ENCODE measurements at places on chromosomes 13 and 19.
A peak's percentile ranks its signal among the peaks of the same experiment; 100 is the strongest.

DNA sequence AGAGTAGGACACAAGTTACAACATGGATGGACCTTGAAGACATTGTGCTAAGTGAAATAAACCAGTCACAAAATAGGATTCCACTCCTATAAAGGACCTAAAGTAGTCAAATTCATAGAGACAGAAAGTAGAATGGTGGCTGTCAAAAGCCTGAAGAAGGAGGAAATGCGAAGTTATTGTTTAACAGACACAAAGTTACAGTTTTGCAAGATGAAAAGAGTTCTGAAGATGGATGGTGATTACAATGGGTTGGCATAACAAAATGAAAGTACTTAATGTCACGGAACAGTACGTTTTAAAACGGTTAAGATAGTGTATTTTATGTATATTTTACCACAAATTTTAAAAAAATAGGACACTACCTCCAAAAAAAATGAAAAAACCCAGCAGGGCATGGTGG lies 34.8 kb downstream of the FOXO1 start:
- DNase-seq, result no peak

- no peak for DNase-seq
These were observed 4.8 kb downstream of the GYS1 start for GRCh38 chr19:48988286-48988685.

DNA sequence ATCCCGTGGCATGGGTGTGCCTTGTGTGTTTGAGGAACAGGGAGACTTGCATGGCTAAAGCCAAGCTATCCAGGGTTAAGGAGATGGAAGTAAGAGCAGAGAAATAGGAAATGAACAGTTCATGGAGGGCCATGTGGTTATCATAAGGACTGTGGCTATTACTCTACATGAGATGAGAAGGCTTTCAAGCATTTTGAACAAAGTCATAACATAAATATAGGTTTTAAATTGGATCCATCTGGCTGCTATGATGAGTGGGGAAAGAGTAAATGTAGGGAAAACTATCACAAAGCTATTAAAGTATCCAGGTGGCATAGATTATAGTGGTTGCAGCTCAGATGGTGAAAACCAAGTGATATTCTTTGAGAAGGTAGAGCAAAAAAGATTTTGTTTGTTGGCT lies 184.1 kb downstream of the PCDH17 start:
- DNase-seq, result no peak

GRCh38 chr13:80360453-80360800 lies 19.5 kb upstream of the SPRY2 start:
- no peak for DNase-seq

DNA sequence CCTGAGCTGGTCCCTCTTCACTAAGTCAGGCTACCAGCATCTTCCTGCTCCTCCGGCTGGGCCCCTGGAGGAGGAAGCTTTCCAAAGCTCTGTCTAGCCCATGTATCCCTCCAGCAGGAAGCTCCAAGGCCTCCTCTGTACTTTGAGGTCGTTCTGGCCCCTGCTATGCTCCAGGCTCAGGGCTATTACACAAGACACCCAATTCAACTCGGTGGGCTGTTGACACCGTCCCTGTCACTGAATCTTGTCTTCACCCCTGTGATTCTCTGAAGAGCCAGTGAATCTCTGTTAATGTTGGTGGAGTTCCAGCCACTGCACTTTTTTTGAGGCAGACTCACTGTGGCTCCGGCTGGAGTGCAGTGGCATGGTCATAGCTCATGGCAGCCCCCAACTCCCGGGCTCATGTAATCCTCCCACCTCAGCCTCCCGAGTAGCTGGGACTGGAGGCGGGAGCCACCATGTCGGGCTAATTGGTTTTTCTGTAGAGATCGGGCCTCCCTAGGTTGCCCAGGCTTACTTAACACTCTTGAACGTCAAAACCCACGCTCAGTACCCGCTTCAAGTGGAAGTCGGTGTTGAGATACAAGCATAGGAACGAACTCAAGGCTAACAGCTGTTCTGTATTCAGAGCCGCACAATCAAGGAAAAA lies 512 bp upstream of the REX1BD start:
- DNase-seq, result no peak

DNA sequence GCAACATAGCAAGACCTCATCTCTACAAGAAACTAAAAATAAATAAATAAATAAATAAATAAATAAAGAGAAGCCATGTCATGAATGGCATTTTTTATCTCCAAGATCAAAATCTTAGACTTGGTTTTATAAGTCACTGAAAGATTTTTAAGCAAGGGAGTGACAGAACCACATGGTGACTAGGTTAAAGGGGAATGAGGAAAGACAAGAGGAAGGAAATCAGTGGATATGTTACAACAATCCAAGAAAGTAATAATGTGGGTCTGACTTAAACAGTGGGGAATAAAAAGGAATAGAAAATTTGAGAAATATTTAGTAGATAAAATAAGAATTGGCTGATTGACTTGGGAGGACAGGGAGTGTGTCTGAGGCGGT lies 18.8 kb upstream of the MED4 start:
- DNase-seq, result no peak

DNA sequence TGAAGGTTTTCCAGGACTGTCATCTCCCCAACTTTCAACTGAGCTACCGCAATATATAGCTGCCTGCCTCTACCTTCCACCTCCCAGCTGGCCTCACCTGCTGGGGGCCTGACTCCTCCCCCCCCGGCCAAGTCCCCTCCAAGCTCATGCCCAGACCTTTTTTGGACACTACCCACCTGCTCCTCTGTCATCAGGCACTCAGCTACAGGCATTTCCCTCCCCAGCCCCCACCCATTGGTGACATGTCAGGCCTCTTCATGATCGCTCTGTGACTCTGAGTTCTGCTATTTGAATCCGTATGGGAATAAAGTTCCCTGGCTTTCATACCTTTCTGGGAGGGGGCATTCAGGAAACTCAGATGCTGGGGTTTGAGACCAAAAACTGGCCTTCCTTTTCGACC lies 1.8 kb downstream of the PRKACA start:
- no peak for DNase-seq

GRCh38 chr19:28409859-28410258 lies 803.1 kb downstream of the UQCRFS1 start:
- DNase-seq, result no peak

GRCh38 chr13:113654591-113655345 lies 3.2 kb downstream of the ATP4B start:
- DNase-seq, result no peak

GRCh38 chr13:54733639-54734038 lies 1705.0 kb downstream of the OLFM4 start:
- DNase-seq, result no peak

GRCh38 chr13:33918199-33918932 lies 100.4 kb downstream of the RFC3 start:
- no peak for DNase-seq

GRCh38 chr13:114058051-114058867 lies 74.2 kb downstream of the RASA3 start:
- no peak for DNase-seq

DNA sequence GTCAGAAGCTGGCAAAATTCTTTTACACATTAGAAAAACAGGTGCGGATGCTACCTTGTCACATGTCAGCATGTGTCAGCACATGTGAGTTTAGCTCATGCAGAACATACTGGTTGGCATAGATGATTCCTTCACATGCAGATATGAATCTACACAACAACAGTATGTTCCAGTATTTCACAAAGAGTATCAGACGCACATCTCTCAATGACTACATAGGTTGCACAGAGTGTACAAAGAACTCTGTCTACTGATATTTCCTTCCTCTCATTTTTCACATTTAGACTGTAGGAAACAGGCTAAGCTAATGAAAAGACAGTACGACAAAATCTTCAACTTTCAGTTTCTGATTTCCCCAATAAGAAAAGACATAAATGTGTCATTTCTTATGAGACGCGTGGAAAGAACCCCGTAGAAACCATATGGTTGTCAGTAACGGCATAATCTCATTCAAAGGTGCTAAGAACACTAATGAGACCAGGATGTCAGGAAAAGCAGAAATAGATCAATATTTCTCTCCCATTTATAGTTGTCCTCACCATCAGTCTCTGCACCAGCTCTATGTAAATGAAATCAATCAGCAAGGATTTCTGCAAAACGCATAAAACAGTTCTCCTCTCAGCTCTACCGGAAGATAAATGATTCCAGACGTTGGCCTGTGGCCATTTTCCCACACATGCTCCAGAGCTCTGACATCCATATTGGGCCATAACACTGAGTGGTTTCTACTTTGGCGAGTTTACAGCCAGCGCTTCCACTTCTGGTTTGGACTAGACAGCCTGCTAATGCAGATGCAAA lies 81.2 kb downstream of the STARD13 start:
- no peak for DNase-seq

GRCh38 chr19:17348700-17349099 lies 11.3 kb downstream of the GTPBP3 start:
- no peak for DNase-seq

DNA sequence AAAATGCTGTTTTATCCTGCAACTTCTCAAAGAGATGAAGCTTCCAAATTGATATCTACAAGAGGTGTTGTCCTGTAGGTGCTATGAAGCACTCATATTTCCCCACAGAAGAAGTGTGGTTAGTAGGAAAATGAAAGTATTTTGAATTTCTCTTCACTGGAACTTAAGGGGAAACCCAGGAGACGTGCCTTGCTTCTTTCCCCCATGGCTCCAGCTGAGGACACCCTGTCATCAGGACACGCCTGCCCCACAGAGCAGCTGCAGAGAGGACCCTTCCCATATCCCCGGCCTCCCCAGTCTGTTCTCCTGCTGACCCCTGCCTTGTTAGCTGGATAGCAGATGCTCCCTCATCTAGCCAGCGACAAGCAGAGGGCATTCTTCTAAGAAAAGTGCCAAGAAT lies 371.3 kb downstream of the COG6 start:
- no peak for DNase-seq

DNA sequence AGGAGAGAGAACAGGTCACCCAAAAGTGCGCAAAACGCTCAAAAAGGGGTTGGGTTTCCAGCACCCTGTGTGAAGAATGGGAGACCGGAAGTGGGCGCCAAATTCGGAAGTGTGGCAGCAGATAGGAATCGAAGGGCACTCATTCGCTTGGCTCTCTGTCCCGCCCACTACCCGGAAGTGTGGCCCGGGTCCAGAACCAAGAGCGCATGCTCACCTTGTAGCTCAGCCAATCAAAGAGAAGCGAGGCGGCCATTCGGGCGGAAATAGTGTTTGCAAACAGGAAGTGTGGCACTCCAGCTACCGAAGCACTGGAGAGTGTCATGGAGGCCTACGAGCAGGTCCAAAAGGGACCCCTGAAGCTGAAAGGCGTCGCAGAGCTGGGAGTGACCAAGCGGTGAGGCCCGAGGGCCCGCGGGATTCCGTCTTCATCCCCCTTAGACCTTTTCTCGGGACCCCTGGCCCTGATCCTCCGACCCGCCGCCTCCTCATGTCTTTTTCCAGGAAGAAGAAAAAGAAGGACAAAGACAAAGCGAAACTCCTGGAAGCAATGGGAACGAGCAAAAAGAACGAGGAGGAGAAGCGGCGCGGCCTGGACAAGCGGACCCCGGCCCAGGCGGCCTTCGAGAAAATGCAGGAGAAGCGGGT lies at the start of gene FAM32A:
TSS of gene FAM32A (plus strand) at position 288 of the 645 bp plus-strand sequence. CDS start at position 321, 33 bp downstream.
- peak; percentile 95 for DNase-seq

DNA sequence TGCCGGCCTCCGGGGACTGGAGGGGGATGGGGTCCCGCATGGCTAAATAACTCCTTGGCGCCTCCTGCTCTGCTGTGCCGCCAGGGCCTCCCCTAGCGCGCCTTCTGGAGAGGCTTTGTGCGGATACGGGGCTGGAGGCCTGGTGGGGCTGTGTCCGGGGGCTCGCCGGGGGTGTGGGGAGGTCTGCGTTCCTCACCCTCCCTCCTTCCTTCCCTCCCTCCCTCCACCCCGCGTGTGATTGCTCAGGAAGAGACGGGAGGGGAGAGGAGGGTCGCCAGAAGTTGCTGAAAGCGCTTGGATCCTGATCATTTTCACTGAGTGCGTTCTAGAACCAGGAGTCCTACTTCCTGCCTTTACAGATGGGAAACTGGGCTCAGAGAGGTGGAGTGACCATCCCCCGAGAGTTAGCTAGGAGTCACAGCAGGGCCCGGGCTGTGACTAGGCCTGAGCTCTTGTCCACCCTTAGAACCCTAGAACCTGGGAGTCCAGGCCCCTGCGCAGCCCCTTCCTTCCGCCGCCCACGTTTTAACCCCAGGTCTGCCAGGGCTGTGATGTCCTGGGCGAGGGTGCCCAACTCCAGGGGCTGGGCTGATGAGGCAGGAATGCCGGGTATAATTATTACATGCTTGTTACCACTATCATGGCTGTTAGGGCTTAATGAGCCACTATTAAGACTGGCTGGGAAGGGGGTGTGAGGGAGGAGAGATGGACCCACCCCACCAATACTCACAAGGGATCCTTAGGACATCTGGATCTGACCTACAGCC lies 782 bp upstream of the JUND start:
- DNase-seq, result no peak

GRCh38 chr19:21110183-21110582 lies 28.2 kb downstream of the ZNF714 start:
- no peak for DNase-seq

DNA sequence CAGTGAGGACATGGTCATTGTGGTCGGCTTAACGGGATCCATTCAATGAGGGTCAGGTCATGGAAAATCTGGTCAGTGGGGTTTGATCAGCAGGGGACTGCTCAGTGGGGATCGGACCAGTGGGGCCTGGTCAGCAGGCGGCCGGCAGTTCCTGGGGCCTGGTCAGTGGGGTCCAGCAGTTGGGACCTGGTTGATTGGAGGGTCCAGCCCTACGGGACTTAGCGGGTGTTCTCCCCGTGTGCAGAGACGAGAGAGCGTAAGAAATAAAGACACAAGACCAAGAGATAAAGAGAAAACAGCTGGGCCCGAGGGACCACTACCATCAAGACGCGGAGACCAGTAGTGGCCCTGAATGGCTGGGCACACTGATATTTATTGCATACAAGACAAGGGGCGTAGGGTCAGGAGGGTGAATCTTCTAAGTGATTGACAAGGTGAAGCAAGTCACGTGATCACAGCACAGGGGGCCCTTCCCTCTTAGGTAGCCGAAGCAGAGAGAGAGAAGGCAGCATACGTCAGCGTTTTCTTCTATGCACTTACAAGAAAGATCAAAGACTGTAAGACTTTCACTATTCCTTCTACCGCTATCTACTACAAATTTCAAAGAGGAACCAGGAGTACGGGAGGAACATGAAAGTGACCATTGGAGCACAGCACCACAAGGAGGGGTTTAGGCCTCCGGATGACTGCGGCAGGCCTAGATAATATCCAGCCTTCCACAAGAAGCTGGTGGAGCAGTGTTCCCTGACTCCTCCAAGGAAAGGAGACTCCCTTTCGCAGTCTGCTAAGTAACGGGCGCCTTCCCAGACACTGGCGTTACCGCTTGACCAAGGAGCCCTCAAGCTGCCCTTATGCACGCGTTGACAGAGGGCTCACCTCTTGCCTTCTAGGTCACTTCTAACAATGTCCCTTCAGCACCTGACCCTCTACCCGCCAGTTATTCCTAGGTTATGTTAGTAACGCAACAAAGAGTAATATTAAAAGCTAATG lies 62.1 kb upstream of the TPM4 start:
- DNase-seq, result no peak

- DNase-seq, result no peak
These were observed 607.6 kb downstream of the PCDH17 start for GRCh38 chr13:58238972-58239773.

DNA sequence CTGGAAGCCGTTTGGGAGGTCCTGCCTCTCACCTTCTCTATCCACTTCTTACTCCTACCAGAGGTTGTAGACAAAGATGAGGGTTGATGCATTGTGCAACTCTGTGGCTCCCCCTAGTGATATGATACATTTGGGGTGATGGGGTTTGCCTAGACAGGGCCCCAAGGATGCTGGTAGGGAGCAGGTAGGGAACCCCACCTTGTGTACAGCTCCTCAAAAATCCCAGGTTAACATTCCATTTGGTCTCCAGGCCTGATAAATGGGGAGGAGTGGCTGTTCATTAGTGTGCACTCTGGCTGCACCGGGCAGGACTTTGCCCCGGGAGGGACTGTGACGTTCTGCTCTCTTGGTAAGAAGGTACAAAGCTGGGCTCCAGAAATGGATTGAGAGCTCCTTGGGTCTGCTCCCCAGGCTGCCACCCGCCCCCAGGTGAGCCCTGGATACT lies 19.2 kb downstream of the SIGLEC8 start:
- DNase-seq, result no peak
